Smooth muscle cell of the umbilical artery (primary cell): ENCODE measurements at places on chromosomes 16 and 17. TPM values are rescaled to one million over a fixed set of nuclear protein-coding genes. Genes with fewer than 3 reads are reported as not detected.

Gene OR4D1
- not detected in 2 replicates for total RNA-seq

Gene HCRT
- total RNA-seq = not detected in 2 replicates

Gene C1QTNF1
- total RNA-seq = 271 and 283 TPM in 2 replicates

Gene SBK1
- 0.05 TPM in 1 of 2 replicates, not detected in the other for total RNA-seq

Gene C16orf95
- 4.5 and 6.1 TPM in 2 replicates for total RNA-seq

Gene HBZ
- not detected in 2 replicates for total RNA-seq

Gene SLC12A3
- 0.30 TPM in 1 of 2 replicates, not detected in the other for total RNA-seq

Gene CDH5
- 0.42 and 0.59 TPM in 2 replicates for total RNA-seq

Gene MSLN
- not detected in 2 replicates for total RNA-seq

Gene KRTAP3-1
- not detected in 2 replicates for total RNA-seq

Gene KRTAP4-9
- not detected in 2 replicates for total RNA-seq

Gene ANKRD13B
- 6.5 and 13.7 TPM in 2 replicates for total RNA-seq

Gene NHERF2
- total RNA-seq = 19.0 and 24.5 TPM in 2 replicates

Gene ADORA2B
- total RNA-seq = 14.2 and 18.4 TPM in 2 replicates
